ENCODE measurements at places on chromosomes 4 and X. TPM values are rescaled to one million over a fixed set of nuclear protein-coding genes. Genes with fewer than 3 reads are reported as not detected.
A peak's percentile ranks its signal among the peaks of the same experiment; 100 is the strongest.

The SLC10A6 gene
- not detected for total RNA-seq

The MCF2 gene
- 0.27 TPM for total RNA-seq

The BEND2 gene
- total RNA-seq = not detected

The RBM46 gene
- total RNA-seq = not detected

The DCAF8L2 gene
- total RNA-seq = not detected

DNA sequence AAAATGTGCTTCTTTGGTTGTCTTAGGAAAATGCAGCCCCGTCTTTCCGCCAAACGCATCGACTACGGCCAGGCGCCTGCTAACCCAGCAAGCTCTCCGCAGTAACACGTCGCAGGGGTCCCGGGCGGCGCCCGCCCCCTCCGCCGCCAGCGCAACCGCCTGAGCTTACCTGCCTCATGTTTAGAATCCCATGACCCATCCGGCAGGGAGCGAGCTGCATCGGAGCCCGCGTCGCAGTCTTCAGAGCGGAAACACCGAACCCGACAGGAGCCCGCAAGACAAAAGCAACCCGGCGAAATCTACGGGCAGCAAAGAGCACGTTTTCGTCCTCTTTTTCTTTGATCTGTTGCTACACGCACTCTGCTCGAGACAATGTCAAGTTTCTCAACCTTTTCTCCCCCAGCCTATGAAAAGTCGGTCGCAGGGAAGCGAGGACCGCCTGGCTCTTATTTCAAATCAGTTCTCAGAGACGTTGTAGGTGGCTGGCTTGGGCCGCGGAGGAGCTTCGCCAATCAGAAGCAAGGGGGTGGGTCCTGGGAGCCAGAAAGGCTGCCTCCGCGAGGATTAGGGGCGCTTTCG is at the start of gene MID1:
TSS of gene MID1 (minus strand) at position 465 of the 579 bp plus-strand sequence. CDS start 53,038 bp downstream, outside the sequence.
- peak; percentile 75 for DNase-seq

DNA sequence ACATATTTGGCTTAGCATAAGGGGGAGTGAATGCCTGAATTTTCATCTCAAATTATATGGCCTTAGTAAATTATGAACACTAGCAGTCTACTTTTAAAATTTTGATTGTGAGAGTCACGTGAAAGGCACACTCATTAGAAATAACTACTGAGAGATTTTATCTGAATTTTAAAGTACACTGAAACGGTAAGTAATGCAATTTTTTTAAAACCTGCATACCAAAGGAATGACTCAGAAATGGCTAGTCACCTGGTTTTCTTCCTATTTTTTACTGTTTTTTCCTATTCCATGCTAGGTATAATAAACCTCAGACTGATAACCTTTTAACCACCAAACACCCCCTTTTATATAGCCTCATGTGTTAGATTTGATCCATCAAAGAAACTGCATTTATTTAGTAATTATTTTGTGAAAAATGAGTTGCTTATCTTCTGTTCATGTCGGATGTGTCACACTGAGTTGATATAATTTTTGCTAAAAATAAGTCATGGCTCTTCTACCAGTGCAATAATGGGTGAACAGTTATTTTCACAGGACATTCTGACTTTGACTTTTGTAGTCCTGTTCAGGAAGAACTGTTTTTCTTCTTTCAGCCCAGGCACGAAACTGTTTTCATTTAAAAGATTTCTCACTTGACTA is 40.4 kb downstream of the CPEB2 start:
- DNase-seq = peak; percentile 50

DNA sequence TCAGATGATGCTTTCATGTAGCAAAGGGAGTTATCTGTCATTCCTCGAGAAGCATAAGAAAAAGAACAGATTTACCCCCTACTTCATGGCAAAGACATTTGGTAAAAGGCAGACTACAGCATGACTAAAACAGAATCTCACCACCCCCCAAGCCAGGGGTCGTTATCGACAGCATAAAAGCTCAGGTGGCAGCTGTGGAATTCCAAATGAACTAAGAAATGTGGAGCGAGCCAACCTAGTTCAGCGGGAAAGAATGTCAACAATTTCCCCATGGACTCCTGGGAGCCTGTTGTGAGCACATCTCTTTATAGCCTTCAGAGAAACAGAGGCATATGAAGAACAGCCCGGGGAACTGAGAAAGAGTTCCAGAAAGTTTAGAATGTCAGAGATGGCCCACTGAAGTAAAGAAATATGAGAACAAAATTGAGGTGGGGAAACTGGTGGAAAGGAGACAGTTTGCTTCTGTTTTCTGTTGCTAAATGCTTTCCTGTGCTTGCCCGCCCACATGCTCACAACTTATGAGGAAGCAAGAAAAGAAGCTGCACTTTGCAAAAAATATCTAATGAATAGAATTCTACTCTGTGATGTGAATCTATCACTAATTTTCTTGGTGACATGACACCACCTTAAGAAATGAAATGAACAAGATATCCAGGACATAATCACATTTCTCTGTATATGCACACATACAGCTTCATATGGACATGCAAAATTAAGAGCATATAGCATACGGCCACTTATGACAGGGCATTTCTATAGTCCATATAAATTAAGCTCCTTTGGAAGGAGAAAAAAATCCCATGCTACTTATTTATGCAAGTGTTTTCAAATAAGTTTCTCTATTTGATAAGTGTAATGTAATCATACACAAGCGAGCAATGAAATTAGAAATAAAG is 135.3 kb upstream of the MID1 start:
- peak; percentile 89 for DNase-seq

DNA sequence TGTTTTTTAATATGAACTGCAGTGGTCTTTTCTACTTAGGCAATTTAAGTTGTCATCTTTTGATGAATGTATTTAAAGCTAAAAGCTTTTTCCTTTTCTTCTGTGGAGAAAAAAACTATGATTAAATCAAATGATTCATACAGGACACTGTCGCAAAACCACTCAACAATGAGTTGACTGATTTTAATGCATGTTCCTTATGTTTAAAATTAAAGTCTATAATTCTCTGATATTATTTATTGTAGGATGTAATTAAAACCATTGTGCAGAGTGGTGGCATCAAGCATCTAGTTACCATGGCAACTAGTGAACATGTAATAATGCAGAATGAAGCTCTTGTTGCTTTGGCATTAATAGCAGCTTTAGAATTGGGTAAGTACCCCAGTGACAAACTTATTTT is 172.5 kb downstream of the RAP1GDS1 start:
- no peak for DNase-seq

DNA sequence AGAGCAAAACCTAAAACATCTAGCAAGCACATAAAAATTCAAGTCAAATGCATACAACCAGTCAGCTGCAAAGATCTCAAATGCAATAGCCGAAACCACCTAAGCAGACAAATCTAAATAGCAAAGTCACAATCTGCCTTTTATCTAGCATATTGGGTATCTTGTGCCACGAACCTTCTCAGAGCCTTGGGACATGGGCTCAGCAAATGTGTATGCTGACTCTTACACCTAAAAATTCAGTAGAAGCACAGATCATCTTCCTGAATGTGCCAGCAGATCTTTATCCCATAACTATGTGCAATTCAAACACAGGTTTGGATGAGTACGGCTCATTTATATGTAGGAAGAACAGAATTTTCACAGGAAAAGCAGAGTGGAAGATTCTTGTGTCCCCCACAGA is 492.1 kb downstream of the INPP4B start:
- DNase-seq = peak; percentile 27

DNA sequence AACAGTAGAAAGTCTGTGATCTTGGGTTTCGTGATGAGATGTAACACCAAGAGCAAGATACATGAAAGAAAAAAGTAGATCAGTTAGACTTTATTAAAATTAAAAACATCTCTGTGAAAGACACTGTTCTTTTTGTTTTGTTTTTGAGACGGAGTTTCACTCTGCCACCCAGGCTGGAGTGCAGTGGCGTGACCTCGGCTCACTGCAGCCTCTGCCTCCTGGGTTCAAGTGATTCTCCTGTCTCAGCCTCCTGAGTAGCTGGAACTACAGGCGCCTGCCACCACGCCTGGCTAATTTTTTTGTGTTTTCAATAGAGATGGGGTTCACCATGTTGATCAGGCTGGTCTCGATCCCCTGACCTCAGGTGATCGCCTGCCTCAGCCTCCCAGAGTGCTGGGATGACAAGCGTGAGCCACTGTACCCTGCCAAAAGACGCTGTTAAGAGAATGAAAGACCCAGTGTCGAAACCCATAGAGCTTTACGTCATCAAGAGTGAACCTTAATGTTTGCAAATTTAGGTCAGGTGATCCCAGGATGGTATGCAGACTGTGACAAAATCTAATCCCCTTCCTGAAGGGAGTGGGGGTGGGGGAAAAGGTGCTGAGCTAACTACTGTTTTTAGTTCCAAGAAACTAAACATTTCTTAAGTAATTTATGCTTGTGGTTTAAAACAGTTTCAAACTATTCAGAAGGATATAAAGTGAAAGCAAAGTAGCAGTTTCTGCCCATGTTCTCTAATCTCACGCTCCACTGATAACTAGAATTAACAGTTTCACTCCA is 8.0 kb downstream of the OFD1 start:
- DNase-seq = no peak

Measured in astrocyte (in vitro differentiated cells and primary cell).